ENCODE measurements at places on chromosomes 4 and X.

DNA sequence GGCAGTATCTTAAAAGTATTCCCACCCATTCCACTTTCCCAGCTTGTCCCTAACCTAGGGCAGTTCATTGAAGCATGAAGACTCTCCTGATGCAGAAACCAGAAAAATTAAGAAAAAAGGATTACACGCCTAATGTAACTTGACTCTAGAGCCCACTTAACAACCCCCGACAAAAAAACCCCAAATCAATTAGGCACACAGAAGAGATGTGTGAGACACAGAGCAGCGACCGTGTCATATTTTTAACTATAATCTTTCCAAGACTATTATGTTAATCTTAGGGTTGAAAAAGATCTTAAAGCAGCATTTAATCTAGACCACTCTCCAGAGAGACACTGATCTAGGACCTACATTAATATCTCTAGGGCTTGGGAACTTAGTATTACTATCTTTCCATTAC is 1.3 kb downstream of the YTHDC1 start:
- no peak for DNase-seq

DNA sequence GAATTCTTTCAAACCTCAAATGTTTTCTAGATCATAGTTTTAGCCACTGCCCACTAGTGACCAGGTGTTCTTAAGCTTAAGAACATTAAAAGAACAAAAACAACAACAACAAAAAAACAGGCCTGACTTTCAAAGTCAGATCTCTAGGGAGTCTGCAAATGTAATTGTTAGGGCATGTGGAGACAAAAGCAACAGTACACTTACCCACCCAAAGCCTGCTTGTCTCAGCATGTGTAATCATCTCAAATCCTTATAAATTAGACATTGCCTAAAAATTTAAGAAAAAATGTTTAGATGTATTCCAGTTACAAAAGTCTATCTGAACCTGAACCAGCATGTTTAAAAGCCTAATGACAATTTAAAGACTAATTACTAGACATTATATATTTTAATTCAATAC is 79.9 kb downstream of the SLC7A11 start:
- no peak for DNase-seq

DNA sequence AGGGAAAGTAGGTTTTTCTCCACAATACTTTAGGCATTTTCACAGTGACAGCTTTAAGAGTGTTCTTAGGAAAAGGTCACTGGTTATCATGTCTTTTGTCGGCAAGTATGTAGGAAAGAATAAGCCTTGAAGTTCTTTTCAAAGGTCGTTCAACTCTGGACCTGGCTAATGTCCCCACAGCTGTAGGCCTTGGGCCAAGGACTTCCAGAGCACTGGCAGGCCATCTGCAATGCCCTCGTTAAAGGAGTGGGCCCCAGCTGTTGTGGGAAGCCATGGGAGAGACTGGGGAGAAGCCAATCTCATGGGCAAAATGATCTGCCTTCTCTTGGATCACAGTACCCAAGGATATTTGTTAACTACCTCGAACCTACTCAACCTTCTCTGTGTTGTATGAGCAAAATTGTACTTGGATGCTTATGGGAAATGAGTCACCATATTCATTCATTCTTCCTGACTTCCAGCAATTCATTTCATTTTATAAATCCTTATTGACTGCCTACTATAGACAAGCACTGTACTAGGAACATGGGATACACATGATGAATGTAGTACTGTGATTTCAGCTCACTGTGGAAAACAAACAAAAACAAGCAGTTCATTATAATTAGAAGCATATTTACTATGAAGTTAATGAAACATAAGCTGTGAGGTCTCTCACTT is 141.1 kb upstream of the KIT start:
- no peak for DNase-seq

- DNase-seq: no peak
These were observed 303.6 kb upstream of the FAT1 start for GRCh38 chr4:187027272-187027671.

DNA sequence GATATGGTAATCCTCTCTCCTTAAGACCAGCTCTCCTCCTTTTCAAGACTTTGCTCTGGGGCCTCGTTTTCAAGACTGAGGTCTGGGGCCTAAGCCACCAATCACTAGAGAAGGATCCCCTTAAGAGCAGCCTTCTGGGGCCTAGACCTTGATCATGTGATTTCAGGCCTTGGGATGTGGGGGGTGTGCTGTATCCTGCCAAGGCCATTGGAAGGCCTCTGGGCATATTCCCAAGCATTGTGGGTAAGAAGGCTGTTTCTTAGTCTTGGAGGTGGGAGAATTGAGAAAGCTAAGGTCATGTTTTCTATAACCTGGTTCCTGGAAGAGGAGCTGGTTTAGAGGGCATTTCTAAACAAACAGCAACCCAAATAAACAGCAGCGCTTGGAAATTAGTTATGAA is 12.1 kb downstream of the TMEM164 start:
- DNase-seq: no peak

DNA sequence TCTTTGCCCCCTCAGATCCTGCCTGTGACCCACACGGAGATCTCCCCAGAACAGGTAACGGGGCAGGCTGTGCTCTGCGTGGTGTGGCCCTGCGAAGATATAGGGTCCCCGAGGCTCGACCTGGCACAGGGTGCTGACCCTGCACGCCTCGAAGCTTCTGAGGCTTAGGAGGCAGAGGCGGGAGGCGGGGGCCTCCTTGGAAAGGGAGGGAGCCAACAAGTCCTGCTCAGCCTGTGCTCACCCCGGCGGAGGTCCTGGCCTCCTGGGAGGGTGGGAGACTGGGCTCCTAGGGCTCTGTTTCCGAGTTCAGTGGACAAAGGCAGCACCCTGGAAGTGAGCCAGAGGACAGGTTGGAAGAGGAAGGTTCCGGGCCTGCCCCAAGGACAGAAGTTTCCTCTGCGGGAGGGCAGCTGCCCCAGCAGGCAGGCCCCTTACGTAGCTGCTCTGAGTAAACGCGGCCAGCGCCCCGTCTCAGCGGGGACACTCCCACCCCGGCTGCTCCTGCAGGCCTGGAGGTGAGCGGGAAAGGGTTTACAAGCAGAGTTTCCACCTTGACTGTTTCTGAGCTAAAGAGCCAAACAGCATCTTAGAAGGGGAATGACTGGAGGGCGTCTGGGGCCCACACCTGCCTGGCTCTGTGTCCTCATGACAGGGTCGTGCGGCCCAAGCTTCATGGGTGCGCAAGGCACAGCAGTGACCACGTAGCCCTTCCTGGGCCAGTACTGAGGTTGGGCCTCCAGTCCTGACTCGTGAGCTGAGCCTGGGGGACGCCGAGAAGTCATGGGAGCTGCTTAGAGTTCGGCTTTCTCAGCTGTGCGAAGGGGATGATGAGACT is 16.1 kb downstream of the TMEM175 start:
- DNase-seq: peak; percentile 14

GRCh38 chrX:41692162-41692749 is 3.5 kb downstream of the GPR34 start:
- no peak for DNase-seq

DNA sequence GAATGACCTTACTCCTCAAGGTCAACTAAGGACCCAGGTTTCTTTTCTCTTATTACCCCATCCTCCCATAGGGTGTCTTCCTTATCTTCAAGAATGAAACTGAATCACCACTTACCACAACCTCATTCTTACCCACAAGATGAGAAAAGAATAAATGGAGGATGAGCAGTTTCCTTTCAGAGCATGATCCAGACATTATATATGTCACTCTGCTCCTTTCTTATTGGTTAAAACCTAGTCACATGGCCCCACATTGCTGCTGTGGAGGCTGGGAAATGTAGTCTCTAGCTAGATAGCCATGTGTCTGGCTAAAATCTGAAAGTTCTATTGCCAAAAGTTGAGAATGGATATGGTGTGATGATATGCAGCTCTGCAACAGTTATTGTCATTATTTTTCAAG is 62.4 kb upstream of the RAI2 start:
- DNase-seq: peak; percentile 23

- DNase-seq: no peak
These were observed 30.3 kb downstream of the STPG2 start for GRCh38 chr4:98113012-98113411.

GRCh38 chr4:154490234-154490582 is 1.4 kb downstream of the DCHS2 start:
- no peak for DNase-seq

- no peak for DNase-seq
These were observed 2.7 kb downstream of the ACE2 start for GRCh38 chrX:15598026-15598425.

DNA sequence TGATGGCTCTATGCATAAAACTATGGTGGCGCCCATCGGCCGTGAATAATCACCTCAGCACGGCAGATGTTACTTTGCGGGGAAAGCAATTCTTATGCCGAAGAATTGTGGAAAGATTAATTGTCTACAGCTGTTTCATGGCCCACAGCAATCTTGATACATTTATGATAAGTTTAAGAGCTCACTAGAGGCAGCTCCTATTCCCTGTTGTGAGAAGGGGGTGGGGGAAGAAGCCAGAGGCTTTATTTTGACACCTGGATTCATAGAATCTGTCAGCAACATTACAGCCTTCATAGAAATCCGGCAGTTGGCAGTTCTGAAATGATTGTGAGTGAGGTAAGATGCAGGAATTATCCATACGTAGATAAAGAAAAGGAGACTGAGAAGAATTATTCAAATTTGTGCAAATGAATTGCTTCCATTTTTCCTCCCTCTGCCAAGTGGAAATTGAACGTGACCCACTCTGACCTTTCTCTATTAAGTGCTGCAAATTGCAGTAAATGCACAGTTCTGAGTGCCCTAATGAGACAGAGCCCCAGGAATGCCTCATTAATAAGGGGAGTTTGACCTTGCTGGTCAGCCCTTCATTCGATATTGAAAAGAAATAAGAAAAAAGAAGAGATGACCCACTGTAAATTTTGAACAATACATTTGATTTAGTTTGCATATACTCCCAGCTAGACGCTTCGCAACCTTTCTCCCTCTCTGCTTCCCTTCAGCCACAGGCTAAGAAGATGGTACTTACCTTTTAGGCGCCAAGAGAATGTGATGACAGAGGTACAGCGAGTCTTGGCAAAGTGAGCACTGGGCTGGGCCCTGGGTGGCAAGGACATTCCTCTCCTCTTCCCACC is 188.8 kb downstream of the GPAT3 start:
- no peak for DNase-seq

DNA sequence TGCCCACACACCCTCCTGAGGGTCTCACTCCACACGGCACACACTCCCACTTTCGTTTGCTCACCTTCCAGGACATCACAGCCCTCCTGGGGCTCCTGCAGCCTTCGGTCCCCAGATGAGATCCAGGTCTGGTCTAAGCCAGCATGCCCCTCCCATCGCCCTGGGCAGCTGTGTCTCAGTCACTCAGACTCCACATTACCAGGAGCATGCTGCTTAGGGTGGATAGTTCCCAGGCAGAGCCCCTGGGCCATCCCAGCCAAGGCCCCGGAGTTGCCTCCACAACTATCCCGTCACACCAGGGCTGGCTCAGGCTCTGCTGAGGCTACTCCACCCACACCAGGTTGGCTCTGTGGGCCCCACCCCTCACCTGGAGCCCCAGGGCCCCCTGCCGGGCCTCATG is 50.4 kb upstream of the PSAPL1 start:
- no peak for DNase-seq
